ENCODE measurements at places on chromosomes 2 and 18.

GRCh38 chr18:7900091-7900490 lies 333.0 kb downstream of the PTPRM start:
- DNase-seq: no peak

GRCh38 chr2:162720559-162721271 lies 117.9 kb downstream of the KCNH7 start:
- no peak for DNase-seq

- no peak for DNase-seq
Observed at GRCh38 chr2:112627060-112628040, 18.4 kb upstream of the SLC20A1 start.

DNA sequence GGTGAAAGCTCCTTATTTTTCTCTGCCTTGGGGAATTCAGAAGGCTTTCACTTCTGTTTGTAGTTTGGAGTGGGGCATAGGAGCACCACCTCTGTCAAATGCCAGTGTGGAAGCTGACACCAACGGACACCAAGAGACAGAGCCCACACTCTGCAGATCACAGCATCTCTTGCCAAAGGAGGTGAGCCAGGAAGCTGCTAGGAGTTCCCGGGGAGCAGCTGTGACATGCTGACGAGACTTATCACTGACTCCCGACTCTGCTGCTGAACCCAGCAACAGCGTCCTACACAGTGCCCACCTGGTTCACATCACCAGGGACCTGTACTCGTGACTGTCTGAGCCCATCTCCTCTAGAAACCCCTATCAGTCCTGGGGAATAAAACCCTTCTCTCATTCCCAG lies 8.1 kb downstream of the TEX51 start:
- no peak for DNase-seq

GRCh38 chr2:156695020-156695419 lies 258.8 kb downstream of the GPD2 start:
- no peak for DNase-seq

DNA sequence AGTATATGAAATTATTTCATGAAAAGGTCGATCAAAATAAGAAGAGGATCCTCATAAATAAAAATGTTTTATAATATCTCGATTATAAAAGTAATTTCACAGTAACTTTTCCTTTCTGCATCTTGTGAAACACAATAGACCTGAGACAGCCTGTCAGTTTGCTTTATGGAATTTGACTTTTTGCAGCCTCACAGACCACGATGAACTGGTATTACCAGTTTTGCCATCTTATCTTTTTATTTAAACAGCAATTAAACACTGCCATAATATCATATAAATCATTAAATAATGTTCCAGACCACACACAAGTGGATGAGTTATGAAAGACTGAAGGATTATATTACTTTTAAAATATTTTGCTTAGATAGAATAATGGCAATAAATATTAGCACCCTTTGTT lies 10.7 kb upstream of the GALNT3 start:
- DNase-seq: no peak

- no peak for DNase-seq
Observed at GRCh38 chr2:17628349-17629261, 88.1 kb downstream of the VSNL1 start.

GRCh38 chr2:202171241-202171825 lies 67.1 kb downstream of the SUMO1 start:
- no peak for DNase-seq

DNA sequence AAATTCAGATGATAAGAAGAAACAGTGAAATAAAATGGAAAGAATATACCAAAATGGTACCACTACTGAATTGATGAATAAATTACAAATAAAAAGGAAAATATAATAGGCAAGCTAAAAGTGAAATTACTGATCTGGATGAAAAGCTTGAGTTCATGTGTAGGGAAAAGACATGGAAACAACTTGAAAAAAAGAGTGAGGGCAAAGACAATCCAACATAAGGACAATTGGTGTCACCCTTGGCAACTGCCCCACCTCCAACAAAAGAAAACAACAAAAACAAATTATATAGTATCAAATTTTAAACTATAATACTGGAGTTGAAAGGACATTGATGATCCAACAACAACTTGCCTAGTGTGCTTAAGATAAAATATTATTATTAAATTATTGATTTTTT lies 37.6 kb downstream of the PPP1R1C start:
- no peak for DNase-seq

GRCh38 chr2:64404743-64405142 lies 49.2 kb upstream of the LGALSL start:
- DNase-seq: no peak

GRCh38 chr2:119076713-119077112 lies 81.8 kb downstream of the C1QL2 start:
- no peak for DNase-seq

DNA sequence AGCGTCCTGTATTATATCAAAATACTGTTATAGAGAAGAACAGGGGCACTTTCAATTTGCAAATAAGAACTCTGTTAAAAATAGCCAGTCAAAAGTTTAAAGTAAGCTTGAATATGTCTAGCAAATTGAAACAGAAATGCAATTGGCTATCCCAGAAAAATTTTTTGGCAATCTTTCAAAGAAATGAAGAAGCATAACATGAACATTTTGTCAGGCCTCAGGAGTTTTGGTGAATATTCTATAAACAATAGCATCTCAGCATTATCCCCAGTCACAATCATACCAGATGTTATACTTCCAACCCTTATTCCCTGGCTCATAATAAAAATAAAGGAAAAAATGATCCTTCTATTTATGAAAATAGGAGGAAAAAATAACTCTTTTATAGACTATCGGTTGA lies 252.4 kb downstream of the GRB14 start:
- DNase-seq: no peak

DNA sequence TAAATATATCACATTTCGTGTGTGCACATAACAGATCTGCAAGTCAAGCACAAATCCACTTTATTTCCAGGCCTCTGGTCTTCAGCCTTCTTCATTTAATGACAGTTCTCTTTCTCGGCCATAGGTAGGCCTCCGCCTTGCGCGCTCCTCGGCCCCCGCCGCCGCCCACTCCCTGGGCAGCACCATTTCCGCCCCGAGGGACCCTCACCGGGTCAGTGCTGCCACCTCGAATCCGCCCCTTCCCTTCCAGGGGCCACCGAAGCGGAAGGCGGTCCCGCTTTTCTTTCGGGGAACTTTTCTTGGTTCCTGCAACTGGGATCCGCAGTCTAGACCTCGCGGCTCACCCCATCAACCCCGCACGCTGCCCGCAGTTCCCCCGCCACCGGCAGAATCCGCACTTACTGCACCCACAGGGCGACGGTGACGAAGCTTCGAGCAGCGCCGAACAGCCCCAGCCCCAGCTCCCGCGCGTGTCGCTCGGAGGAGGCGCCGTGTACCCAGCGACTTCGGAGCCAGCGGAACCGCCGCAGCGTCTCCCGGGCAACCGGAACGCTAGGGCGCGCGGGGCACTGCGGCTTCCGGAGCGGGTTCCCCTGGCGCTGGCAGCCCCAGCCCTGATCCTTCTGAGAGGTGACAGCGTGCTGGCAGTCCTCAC lies at the start of gene CDKL4:
Gene CDKL4, minus strand, starts transcription at position 502 of the 655 bp plus-strand sequence.
- DNase-seq: no peak

- DNase-seq: no peak
Observed at GRCh38 chr18:22368021-22368420, 49.7 kb downstream of the CTAGE1 start.

DNA sequence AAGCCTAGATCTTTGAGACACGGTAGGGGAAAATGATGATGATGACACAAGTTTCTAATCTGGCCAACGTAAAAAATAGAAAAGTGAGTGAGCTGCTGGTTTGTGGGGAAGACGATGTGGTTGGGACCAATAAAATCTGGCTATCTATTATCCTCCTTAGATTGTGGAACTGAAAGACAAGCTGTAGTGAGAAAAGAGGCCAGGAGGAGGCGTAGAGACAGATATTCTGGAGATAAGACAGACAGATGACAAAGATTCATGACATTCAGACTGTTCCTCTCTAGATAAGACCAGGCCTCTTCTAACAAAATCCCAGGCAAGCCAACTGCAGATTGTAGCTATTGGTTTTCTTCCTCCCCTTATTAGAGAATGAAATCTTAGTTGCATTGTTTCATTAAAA lies 376.3 kb upstream of the UBE2E3 start:
- no peak for DNase-seq

GRCh38 chr2:216665242-216665641 lies 30.1 kb downstream of the IGFBP5 start:
- no peak for DNase-seq

DNA sequence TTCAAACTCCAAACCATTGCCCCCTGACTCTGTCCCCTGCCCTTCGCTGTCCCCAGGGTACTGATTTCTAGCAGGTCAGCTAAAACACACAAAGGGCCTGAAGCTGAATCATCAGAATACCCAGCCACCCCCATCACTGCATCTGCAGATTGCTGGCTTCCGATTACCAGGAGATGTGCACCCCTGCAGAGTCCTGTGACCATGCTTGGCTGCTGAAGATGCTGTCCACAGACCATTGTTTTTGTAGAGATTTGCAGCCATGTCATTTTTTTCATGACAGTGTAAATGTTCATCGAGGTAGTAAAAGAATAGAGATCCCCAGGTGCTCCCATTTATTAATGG lies 463.3 kb downstream of the STK39 start:
- DNase-seq: no peak

DNA sequence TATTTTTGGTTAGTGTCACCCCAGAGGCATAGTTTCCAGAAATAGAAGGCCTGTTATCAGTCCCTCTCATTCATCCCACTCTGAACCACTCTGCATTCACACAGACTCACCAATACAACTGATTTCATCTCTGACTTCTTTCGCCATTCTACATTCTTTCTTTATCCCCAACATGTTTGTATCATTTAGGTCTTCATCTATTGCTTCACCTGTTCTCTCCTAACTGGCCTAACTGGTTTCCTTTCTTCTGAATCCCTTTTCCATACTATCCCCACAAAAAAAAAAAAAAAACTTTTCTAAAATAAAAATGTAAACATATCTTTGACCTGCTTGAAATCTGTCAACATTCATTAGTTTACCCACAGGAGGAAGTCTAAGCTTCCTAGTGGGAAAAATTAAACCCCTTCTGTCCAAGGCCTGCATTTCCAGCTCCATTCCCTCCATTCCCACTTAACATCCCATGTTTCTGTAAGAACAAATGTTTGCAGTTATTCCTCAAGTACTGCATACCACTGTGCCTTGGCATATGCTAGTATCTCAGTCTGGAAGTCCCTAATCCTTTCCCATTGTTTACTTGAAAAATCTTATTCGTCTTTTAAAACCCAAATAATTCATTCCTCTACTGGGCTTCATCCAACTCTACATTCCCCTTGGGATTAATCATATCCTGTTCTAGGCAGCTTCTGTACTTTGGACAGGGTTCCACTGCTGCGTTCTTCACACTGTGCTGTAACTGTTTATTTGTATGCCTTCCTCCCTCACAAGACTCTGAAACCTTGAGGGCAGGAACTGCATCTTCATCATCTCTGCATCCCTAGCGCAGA lies 68.5 kb downstream of the FIGN start:
- no peak for DNase-seq

DNA sequence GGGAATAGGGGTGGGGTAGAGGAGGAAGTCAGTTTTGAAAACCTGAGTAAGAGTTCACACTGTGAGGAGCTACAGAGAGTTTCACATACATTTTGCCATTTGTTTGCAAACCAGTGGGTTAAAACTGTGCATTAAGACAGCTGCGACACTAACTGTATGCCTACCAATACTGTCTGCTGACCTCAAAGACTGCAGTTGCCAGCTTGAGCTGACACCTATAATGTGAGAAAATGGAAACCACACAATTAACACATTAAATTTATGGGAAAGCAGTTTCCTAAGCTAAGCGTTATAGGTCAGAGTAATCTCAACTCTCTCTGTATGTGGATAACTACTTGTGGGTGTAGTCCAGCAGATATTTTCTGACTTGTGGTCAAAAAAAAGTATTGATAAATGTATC lies 756.6 kb upstream of the GCFC2 start:
- DNase-seq: no peak

DNA sequence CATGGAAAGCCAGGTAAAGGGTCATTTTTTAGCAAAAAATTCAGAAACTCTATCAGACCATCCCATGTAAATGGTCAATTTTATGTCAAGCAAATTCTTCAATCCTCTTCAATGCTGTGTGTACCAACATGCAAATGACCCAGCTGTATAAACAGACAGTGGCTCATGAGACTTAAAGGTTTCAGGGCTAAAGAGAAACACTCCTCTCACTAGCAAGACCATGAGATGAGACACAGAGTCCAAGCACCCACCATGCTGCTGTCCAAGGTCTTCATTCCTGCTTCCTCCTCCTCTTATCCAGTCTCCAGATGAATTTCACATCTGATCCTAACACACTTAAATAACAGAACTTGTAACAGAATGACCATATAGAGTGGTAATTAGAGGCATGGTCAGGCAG lies 30.8 kb upstream of the ONECUT2 start:
- DNase-seq: no peak

GRCh38 chr2:113685471-113685870 lies 58.4 kb downstream of the RABL2A start:
- no peak for DNase-seq

DNA sequence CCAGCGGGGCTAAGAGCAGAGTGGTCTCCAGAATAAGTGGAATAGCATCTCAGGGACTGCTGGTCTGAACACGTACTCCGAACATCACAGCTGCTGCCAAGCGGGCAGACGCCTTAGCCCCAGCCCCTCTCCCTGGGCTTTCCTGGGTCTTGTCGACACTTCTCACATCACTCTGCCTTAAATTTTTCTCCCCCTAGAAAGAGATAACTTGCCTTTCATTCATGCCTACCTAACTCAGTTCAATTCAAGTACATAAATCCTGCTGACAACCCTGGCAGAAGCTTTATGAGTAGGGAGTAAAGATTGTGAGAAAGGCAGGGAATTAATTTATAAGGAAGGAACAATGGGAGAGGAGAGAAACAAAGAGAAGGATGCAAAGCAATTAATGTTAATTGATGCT lies 202.9 kb upstream of the TNP1 start:
- DNase-seq: no peak

DNA sequence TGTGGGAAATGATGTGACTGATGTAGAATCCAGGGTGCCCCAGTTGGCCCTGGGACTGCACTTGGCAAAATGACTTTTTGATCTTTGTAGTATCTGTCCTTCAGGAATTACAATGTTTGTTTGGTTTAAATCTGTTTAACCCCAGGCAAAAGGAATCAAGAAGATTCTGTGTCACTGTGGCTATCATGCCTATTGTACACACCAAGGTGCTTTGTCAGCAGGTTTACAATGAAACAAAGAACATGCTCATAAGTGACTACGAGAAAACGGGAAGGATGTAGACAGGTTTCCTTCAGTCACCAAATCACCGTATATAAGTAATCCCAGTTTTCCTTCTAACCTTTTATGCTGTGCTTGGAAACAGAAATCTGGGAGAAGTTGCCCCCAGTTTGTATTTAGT lies 109.5 kb downstream of the RTN4 start:
- no peak for DNase-seq
